Amygdala (tissue), 56 donors: ENCODE measurements at places on chromosomes 7 and 10.

DNA sequence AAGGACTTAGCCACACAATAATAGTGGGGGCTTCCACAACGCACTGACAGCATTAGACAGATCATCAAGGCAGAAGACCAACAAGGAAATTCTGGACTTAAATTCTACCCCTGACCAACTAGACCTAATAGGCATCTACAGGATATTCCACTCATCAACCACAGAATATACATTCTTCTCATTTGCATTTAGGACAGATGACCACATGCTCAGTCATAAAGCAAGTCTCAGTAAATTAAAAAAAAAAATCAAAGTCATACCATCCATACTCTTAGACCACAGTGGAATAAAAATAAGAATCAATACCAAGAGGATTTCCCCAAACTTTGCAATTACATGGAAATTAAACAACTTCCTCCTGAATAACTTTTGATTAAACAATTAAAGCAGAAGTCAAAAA is 155.9 kb downstream of the CDK14 start:
- no peak for DNase-seq

GRCh38 chr10:101297901-101298486 is 56.0 kb upstream of the BTRC start:
- DNase-seq = no peak

DNA sequence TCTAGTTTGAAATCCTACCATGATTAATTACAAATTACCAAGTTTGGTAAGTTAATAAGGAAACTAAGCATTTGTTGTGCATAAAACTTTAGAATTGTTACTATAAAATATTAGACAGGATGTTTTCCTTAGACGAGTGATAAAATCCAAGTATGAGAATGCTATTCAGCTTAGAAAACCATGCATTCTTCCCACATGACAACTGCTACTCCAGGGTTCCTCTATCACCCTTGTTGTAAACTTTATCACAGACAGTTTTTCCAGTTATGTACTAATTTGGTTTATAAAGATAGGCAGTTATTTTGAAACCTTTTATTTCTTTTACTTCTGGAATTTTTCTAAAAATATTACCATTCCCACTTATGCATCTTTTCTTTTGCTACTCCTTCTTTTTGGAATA is 52.0 kb downstream of the SIRT1 start:
- no peak for DNase-seq

GRCh38 chr7:99362801-99363200 is 11.7 kb upstream of the ARPC1B start:
- no peak for DNase-seq

DNA sequence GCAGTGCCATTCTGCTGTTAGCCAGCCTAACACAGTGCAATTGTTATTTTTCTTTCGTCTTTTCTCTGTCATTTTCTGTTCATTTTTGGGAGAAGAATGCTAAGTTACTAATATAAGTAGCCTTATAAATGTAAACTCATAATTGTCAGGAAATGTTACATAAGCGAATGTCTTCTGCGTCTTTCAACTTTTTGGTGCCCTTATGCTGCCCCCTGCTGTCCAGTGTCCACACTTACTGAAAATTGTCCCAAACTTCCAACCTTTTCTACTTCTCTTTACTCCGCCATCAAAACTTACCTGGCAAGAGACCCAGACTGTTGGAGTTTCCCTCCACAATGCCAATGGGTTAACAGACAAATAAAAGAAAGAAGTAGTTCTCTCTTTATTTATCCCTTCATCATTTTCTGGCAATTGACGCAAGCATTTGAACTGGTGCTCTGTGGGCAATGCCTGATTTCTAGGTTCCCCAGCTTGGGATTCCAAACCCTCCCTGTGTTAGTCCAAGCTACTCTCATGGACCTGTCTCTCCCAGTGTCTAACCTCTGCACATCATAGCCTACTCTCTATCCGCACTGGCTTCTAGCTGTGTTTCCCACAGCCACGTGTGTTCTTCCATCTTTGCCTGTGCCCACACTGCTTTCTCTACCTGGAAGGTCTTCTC is 21.0 kb upstream of the EPC1 start:
- peak; percentile 12 for DNase-seq

DNA sequence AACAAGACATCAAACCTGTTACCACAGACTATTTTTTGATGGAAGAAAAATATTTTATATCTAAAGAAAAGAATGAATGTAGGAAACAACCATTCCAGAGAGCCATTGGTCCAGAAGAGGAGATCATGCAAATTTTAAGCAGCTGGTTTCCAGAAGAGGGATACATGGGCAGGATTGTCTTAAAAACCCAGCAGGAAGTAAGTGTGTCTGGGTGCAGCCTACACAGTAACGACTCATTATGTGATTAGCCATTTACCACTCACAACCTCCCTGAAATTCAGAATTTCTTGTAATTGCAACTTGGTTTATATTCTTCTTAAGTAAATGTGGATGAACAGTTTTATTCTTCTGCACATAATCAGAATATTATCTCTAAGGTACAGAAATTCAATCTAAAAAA is 46.2 kb downstream of the NOC3L start:
- DNase-seq = no peak

DNA sequence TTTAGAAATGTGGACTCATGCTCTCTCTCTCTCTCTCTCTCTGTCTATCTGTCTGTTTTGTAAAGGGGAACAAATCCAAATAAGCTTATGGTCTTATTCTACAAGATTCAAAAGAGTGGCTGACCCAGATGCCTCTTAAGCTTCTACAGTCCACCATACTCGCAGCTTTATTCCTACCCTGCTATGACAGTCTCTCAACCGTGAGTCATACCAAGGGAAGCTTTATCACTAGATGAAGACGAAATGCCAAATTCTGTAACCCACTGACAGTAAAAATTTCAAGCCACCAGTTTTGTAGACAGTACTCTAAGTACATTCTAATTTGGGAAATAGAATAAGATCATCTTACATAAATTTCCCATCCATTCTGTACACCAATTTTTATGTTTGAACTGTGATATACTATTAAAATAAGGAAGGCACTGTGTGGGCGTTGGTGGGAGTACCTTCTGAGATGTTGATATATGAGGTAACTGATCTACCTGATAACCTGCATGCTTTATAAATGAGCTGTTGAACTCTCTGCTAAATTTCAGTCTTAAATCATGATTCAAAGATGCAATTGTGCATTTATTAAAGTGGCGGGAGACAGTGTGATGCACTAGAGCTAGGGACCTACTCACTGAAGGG is 153.2 kb downstream of the KLF6 start:
- DNase-seq = no peak

GRCh38 chr7:30987936-30988335 is 24.2 kb downstream of the GHRHR start:
- DNase-seq = no peak
